ENCODE measurements at places on chromosomes 13 and 19. TPM values are rescaled to one million over a fixed set of nuclear protein-coding genes. Genes with fewer than 3 reads are reported as not detected.

DNA sequence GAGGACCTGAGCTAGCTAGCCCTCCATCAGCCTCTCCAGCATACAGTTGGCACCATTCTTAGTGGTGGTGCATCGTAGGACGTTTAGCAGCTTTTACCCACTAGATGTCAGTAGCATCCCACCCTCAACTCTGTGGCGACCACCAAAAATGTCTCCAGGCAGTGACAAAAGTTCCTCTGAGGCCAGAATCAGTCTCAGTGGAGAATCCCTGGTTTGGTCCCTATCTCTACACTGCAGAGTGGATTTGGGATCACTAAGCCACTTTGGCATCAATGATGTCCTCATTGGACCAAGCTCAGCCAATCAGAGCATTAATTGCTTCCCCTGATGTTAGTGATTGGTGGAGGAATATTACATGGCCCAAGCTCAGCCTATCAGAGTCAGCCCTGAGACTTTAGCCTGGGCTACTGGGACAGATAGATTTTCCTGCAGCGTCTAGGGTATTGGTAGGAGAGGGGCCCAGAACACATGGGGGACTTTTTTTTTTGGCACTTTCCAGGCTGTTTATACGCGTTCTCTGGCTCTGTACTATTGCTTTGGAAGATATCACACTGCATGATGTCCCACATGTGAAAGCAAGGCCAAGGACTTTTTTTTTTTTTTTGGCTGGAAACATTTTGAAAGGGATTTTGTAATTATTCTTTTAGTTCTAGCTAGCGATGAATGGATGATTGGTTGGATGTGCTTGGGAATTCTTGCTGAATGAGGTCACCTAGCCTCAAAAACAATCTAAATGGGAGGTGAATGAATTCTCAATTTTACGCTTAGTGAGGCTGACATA, 7.0 kb downstream of the TMEM221 start:
- no peaks in the 10 kb centered on the region for H3K36me3 ChIP-seq
- no peak overlapping the region for H3K27ac ChIP-seq
- H3K27me3 ChIP-seq = no peaks in the 10 kb centered on the region
- H3K4me3 ChIP-seq = no peak overlapping the region
- H3K4me1 ChIP-seq = no peaks in the 10 kb centered on the region
- peak; percentile 89 for DNase-seq

DNA sequence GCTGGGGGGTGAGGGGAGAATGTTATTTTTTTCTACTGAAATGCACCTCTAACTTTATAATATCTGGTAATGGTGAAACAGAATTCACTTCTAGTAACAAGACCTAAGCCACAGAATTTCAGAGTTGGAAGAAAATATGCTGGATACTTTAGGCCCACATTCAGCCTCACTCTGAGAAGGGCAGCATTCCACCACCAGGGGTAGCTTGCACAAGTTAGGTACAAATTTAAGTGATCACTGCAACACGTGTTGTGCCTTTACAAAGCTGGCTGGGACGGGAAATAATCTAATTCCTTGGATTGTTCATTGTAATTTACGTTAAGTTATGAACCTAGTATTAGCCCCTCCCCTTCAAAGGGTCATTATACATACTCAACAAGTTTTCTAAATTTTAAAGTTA, 192.3 kb downstream of the RGCC start:
- no peak for DNase-seq
- H3K27ac ChIP-seq = no peak overlapping the region
- H3K4me3 ChIP-seq = no peak overlapping the region
- H3K4me1 ChIP-seq = peaks cover 21% of the 10 kb centered on the region
- no peaks in the 10 kb centered on the region for H3K36me3 ChIP-seq

DNA sequence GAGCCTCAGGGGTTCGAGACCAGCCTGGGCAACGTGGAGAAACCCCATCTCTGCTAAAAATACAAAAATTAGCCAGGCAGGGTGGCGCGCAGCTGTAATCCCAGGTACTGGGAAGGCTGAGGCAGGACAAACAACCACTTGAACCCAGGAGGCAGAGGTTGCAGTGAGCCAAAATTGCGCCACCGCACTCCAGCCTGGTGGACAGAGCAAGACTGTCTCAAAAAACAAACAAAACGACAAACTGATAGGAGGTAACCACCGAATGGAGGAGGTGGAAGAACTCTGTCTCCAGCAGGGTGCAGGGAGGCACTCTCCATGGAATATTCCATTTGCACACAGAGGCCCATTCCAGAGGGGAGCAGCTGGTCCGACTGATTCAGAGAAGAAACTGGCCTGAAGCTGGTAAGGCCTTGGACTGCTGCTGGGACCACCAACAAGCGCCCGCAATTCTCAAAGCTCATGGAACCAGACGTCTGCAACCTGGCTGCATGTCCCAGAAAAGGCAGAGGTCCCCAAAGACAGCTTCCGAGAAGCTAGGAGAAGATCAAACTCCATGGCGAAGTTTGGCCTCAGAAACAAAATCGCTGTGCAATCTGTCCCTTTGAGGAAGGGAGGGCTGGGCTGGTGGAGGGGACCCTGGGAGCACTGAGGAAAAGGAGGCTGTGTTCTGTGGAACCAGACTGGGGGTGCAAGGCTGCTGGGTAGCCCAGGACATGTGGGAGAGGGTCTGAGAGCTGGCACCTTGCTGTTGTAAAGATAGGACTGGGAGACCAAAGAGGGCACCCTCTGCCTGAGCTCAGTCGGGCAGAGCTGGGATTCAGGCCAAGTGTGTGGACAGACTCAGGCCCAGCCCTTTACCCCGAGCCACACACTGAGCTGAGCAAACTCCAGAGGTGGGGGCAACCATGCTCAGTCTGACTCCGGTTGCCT, 35.2 kb downstream of the SLC25A42 start:
- no peak overlapping the region for H3K4me3 ChIP-seq
- no peaks in the 10 kb centered on the region for H3K27me3 ChIP-seq
- H3K36me3 ChIP-seq = peaks cover 4% of the 10 kb centered on the region
- no peaks in the 10 kb centered on the region for H3K4me1 ChIP-seq
- H3K27ac ChIP-seq = no peak overlapping the region
- peak; percentile 55 for DNase-seq

DNA sequence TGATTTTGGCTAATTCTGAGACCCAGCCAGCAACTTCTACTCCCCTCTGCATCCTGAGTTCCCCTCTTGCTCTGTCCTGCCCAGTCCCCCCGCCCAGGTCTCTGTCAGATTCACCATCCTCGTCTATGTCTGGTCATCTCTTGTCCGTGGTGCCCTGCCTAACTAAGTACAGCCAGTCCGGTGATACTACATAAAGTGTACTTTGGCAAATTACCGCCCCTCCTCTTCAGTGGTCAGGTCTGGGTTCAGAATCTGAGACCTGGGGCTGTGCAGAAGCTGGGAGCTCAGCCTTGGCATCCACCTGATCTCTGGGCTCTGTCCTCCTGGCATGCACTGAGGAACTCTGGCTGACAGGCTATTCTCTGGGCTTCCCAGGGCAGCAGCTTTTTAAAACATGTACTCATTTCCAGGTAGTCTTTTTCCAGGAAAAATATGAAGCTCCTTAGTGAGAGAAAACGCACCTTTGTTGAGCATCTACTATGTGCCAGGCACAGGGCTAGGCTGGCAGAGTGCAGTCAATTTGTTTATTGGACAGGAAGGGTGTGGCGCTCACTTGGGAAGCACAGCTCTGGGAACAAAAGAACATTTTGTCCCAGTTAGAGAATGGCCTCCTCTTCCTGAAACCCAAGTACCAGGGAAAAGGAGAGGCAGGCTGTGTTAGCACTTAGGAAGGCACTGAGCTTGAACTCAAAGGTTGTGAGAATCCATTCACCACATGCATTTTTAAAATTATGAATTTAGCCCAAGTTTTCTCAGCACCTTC, 88.9 kb downstream of the TSHZ3 start:
- H3K27me3 ChIP-seq = no peaks in the 10 kb centered on the region
- H3K4me3 ChIP-seq = no peak overlapping the region
- peaks cover 3% of the 10 kb centered on the region for H3K4me1 ChIP-seq
- DNase-seq = peak; percentile 63

GRCh38 chr19:47256693-47257410, 527 bp downstream of the CCDC9 start:
- peak overlapping the region; percentile 92 for H3K27ac ChIP-seq
- peaks cover 26% of the 10 kb centered on the region for H3K4me1 ChIP-seq
- peak overlapping the region; percentile 83 for H3K4me3 ChIP-seq
- H3K36me3 ChIP-seq = peaks cover 31% of the 10 kb centered on the region

The PSPN gene
- total RNA-seq = 1.2 TPM

The DNAAF3 gene
- total RNA-seq = 0.59 TPM
